ENCODE measurements at places on chromosomes 3 and 15.
A peak's percentile ranks its signal among the peaks of the same experiment; 100 is the strongest.

GRCh38 chr3:73954506-73954905 lies 329.8 kb upstream of the PDZRN3 start:
- no peak for DNase-seq

- DNase-seq = peak; percentile 12
Observed at GRCh38 chr3:169610888-169611291, 52.6 kb downstream of the MECOM start.

- DNase-seq = no peak
Observed at GRCh38 chr3:188202358-188203138, 48.6 kb downstream of the LPP start.

DNA sequence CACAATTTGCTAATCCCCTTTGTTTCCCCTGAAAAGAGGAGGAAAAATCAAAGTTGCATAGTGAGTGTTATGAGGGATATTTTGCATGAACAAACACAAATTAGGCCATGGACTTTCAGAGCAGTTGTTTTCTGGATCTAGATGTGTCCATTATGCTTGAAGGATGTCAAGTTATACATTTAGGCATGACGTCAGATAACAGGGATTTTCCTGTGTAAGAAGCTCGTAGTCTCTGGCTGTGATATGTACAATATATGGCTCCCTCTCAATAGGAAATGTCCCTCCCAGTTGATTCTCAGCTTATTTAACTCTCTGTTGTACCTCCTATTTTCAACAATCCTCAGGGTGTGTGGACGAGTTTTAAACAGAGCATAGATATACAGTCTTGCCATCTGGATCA lies 171.0 kb downstream of the RBMS3 start:
- DNase-seq = no peak

DNA sequence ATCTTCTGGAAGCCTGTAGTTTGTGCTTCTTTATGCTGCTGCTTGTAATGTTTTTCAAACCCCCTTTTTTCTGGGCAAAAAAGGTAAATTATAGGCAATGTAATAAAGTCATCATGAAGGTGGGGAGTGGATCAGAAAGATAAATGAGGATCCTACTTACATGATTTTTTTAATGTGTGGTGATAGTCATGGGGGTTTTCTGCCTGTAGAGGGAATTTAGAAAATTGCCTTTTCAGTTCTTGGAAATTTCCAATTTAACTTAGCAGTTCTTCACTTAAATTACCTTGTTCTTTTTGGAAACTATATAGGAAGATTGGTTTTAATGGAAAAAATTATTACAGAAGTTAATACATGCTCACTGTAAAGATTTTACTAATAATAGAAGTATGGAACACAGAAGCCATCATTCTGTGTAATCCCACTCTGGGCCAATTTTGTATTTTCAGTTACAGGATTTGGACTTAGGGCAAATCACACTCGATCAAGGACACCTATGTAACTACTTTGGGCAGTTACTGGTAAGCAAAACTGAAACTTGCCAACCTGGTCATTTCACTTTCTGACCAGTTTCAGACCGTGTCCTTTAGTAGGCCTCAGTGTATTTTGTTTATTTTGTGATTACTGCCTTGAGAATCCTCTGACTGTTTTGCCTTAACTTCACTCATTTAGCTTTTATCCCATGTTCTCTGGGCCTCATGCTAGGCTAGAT lies 10.5 kb upstream of the SCAANT1 start:
- DNase-seq = no peak

- no peak for DNase-seq
Observed at GRCh38 chr15:87609894-87610293, 646.6 kb downstream of the NTRK3 start.

DNA sequence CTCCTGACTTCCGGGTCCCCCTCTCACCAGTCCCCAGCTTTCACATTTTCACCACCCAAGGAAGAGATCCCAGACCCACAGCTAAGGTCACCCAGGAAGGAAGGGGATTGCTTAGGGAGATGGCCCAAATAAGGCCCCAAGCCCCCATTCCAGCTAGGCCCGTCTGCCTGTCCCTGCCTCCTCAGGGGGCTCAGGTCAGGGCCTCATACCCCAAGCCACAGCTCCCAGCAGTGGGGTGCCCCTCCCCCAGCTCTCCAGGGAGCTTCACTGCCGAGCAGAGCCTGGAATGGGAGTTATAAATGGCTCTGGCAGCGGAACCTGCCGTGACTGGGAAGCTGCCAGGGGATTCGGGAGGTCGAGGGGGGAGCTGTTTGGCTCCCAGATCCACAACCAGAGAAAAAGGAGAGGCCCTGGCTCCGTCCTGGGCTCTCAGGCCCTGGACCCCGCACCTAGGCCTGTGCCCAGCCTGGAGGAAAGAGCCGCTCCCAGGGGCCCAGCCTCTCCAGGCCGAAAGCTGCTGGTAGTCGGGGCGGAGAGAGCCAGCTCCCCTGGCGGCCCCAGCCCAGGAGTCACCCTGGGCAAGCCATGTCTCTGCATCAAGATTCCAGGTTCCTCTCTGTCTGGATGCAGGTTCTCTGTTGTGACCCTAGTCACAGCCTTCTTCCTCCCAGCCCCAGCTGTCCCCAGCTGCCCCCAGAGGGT lies 550 bp downstream of the CCDC9B start:
- DNase-seq = peak; percentile 41

GRCh38 chr3:23804441-23805209 lies 1.1 kb upstream of the UBE2E1 start:
- peak; percentile 91 for DNase-seq

- no peak for DNase-seq
Observed at GRCh38 chr3:27719314-27720003, 2.7 kb downstream of the EOMES start.

DNA sequence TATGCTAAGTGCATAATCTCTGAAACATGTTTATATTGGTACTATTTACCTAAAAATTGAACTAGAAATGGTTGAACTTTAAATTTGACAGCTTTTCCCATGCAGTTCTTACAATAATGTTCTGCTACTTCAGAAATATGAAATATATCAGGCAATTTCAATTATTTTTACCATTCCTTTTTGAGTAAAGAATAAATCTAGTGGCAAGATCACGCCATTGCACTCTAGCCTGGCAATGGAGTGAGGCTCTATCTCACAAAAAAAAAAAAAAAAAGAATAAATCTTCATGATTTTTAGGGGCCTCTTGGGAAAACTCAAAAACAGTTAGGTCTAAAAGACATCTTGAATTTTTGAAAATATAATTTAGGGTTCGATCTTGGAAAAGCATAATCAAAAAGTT lies 10.6 kb upstream of the DNAAF4 start:
- DNase-seq = no peak

DNA sequence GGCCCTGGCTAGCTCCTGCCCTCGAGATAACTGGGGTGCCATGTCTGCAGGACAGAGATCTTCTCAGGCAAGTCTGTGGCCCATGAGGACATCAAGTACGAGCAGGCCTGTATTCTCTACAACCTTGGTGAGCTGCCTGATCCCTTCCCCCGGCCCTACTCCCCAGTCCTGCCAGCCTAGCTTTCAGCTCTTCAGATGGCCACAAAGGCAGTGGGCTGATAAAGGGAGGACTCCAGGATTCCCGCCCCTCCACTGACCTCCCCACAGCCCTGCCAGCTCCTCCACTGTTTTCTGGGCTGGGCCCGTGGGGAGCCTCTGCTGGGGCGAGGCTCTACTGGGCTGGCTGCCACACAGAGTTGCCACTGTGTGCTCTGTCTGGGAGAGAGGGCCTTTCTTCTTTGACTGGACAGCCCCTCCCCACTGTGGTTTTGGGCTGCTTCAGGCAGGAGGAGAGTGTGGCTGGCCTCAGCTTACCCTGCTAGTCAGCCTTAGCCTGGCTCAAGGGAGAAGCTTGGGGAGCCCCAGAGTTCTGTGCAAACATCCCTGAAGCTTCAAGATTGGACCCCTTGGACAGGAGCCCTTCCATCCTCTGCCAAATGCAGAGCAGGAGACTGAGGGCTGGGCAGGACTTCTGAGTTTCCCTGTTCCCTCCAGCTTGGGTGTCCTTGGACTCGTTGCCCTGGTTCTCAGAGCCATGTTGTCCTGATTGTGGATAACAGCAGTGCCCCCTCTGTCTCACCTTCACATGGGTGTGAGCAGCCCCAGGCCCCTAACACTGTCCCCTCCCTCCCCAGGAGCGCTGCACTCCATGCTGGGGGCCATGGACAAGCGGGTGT lies 24.4 kb downstream of the PTPN23 start:
- no peak for DNase-seq

GRCh38 chr15:63772520-63772919 lies 61.2 kb downstream of the HERC1 start:
- DNase-seq = no peak

DNA sequence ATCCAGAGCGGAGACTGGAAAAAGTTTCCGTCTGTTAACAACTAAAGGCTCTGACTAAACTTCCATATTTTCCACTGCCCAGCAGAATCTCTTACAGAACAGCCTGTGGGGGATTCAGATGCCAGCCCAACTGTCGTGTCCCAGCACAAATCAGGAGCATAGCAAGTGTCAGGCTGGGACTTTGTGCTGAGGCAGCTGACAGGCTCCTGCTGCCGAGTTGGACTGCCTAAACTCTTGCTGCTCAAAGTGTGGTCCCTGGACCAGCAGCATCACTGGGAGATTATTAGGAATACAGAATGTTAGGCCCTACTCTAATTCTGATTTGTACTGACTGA lies 31.2 kb upstream of the CMTM7 start:
- DNase-seq = no peak

DNA sequence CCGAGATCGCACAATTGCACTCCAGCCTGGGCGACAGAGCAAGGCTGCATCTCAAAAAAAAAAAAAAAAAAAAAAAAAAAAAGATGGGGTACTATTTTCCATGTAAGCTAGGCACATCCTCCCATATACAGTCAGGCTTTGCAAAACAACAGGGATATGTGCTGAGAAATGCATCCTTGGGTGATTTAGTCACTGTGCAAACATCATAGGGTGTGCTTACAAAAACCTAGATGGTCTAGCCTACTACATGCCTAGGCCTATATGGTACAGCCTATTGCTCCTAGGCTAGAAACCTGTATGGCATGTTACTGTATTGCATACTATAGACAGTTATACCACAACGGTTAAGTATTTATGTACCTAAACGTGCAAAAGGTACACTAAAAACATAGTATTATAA lies 75.0 kb downstream of the TTBK2 start:
- DNase-seq = peak; percentile 98

- no peak for DNase-seq
Observed at GRCh38 chr3:107916171-107916570, 174.7 kb downstream of the CD47 start.

GRCh38 chr3:181103605-181104004 lies 114.1 kb upstream of the DNAJC19 start:
- peak; percentile 27 for DNase-seq

GRCh38 chr3:8488877-8489276 lies 12.7 kb upstream of the LMCD1 start:
- no peak for DNase-seq

DNA sequence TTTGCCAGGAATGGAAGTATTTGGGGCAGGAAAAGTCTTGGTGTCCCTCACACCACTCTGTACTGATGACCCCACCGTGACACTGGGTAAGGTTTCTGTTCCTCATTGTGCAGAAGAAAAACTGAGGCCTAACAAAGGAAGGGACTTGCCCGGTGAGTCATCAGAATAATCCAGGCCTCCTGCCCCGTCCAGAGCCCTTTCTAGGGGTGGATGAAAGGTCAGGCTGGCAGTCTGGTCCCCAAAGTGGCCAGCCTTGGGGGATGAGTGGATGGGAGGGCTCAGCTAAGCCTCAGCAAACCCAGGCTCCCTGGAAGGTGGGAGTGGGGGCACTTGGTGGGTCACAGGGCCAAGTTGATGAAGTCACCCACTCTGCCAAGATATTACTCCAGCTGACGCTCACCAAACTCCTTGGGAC lies 2.3 kb upstream of the DNAH1 start:
- no peak for DNase-seq

- DNase-seq = no peak
Observed at GRCh38 chr3:125442506-125442905, 67.4 kb upstream of the ZNF148 start.

- peak; percentile 79 for DNase-seq
Observed at GRCh38 chr15:69973102-69973714, 124.5 kb downstream of the TLE3 start.

DNA sequence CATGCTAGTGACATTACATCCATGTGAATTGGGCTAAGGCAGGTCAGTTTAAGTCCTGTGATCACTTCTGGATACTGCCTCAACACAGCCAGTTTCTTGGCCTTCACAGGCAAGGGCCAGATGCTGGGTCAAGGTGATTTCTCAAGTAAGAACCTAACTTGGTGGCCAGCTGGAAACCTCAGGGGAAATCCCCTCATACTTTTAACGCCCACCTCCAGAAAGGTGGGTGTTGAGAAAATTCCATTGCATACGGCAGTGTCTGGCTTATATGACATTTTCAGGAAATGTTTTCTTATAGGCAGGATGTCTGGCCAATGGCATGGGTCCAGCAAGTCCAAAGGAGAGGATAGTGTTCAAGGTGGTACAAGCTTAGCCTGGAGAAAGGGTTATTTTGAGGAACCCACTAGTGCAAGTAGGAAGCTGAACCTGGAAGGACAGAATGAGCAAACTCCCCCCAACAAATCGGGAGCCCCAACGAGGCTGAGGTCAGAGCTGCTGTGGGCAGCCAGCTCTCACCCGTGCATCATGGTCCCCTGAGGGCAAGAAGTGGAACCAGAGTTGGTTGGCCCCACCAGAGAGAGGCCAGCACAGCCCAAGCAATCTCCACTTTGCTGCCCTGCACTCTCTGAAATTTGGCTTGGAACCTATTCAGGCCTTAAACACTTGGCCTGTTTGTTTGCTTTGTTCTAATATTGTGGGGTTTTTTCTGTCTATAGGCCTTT lies 135.4 kb downstream of the PDE8A start:
- no peak for DNase-seq

- no peak for DNase-seq
Observed at GRCh38 chr3:157531771-157532170, 28.6 kb upstream of the VEPH1 start.

DNA sequence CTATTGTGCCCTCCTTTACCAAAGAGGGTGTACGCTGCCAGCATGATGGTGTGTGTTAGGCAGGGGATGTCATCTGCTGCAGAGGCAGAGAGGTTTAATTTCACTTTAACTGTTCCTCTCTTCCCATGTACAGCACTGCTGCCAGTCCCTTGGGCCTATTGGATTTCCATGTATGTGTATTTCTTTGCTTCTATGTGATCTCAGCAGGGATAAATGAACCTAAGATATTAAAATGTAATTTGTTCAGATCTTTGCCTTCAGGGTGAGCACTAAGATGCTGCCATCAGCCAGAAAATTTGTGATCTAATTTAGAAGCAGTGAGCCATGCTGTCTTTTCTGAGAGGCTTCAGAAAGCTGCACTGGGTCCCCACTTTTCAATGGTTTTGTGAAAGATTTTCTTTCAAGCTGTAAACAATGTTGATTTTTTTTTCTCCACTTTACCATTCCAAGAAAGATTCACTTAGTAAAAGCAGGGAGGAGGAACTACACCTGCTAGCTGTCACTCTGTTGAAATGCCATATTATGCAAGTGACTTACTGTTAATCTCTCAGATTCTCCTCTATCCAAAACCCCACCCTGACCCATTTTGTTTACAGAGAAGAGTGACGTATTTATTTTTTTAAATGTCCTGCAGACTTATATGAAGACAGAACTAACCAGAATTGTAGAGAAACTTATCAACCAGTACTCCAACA lies 261.9 kb downstream of the TBL1XR1 start:
- no peak for DNase-seq

Measured in epithelial cell of esophagus (primary cell).